ENCODE measurements at places on chromosomes 16 and 17.

DNA sequence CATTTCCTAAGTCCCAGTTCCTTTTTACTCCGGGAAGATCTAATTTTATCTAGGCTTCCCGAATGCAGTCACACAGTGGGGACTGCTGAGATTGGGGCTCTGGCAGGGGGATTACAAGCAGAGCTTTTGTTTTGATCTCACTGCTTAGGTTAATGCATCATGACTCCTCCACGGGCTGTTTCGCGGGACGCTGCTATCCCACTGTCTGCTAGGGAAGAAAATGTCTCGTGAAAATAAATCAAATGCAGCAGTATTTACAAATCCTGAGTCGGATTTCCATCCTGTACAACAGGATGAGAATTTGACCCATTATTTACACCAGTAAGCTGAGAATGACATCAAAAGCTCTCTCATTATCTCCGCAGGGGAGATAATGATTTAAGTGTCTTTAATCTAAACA lies 83.8 kb downstream of the CDH11 start:
- DNase-seq, result no peak

DNA sequence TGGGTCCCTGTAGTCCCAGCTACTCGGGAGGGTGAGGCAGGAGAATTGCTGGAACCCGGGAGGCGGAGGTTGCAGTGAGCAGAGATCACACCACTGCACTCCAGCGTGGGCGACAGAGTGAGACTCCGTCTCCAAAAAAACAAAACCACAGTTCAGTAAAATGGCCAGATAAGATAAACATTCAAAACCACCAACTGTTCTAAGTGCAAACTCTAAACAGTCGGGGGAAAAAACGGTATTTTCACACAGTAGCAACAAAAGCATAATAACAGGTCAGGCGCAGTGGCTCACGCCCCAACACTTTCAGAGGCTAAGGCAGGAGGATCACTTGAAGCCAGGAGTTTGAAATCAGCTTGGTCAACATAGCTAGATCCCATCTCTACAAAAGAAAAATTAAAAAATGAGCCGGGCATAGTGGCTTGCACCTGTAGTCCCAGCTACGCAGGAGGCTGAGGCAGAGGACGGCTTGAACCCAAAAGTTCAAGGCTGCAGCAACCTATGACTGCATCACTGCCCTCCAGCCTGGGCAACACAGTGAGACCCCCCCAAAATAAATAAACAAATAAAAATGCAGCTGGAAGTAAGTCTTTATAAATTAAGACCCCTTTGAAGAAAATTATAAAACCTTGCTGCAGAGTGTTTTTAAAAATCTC lies 10.8 kb upstream of the HASPIN start:
- no peak for DNase-seq

DNA sequence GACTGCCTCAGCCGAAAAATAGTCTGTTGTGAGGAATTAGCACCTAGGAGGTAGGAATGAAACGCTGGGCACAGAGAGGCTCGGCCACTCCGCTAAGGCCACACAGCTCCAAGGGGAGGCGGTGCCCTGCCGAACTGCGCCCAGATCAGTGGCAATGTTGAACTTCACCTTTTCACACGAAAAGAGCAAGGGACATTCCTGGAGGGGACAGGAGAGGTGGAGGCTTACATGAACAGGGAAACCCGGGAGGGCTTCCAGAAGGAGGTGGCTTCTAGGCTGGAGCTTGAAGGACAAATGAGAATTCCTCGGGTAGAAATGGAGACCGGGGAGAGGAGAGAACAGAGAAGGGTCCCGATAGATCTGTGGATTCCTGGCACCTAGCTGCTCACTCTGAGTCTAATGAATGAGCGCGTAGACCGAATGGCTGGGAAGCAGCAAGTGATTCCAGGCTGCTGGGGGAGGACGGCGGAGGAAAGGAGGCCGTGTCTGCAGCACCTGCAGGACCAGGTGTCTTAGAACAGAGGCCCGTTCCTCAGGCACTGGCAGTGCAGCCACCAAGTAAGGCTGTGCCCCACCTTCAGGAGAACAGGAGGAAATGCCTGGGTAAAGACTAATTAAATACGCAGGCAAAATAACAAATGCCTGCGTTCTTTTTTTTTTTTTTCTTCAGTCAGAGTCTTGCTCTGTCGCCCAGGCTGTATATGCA lies 722 bp upstream of the SLC38A10 start:
- peak; percentile 46 for DNase-seq

DNA sequence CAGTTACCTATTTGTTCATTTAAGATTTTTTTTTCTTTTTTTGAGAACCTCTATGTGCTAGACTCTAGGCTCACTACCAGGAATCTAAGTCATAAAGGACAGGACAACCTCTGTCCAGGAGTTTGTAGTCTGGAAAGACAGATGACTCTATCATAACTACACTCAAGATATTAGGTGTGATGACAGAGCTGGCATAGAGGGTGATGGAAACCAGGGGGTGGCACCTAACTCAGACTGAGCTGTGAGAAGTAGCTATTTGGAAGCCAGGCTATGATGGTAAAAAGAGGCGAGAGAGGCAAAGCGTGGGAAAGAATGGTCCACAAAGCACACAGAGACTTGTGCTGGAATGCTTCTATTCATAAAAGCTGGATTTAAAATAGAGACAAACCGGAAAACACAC lies 372.3 kb downstream of the SEC14L1 start:
- no peak for DNase-seq

DNA sequence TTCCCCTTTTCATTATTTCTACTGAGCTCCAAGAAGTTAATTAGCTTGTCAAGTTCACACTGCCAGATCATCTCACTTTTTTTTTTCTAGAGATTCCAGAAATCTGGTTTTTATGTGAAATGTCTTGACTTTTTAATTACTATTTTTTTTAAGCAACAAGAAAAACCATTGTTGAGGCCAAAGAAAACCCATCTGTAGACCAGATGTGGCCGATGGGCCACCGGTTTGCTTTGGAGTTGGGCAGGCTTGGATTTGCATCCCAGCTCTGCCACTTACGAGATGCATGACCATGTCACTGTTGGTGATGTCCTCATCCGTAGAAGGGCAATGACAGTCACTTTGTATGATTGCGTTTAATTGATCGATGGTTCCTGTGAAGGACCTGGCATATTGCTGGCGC lies 34.2 kb upstream of the MRTFB start:
- DNase-seq, result no peak

DNA sequence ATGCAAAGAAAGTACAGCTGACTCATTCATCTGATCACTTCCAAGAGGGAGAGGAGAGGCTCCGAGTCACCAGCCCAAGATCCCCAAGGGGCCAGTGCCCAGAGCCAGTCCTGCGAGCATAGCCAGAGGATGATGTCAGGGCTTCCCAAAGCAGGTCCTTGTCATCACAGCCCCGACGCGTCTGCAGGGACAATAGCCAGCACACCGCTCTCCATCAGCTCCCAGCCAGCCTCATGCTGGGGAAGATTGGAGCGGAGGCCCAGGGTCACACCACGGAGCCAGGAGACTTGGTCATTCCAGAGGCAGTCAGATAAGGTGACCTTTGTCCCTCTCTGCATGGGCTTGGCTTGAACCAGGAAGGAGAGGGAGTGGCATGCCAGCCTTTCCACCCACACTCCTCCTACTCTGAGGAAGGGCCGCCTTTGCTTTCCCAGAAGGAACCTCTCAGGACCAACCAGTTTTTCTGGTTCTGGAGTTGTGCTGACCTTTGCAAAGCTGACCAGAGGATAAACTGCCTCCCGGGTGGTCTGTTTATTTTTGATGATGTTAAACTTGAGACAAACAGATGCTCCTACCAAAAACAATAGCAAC lies 58.3 kb upstream of the ARHGAP44 start:
- no peak for DNase-seq

GRCh38 chr16:81181013-81181720 lies 57.3 kb upstream of the BCO1 start:
- DNase-seq, result no peak

DNA sequence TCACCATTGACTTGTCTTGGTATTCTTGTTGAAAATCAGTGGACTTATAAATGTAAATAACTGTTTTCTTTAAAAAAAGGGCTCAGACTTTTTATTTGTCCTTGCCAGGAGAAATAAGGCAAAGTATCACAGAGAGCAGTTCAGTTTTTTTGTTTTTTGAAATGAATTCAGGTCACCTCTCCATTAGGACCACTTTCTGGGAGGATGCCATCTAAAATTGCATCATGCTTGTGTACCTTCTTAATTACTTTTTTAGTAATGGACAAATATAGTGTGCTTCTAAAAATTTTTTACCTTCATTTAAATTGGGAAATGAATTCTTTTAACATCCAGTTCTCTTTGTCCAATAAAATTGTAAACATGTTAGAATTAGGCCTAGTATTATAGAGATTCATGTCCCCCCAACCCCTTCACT lies 210.0 kb downstream of the BCAS3 start:
- DNase-seq, result no peak

DNA sequence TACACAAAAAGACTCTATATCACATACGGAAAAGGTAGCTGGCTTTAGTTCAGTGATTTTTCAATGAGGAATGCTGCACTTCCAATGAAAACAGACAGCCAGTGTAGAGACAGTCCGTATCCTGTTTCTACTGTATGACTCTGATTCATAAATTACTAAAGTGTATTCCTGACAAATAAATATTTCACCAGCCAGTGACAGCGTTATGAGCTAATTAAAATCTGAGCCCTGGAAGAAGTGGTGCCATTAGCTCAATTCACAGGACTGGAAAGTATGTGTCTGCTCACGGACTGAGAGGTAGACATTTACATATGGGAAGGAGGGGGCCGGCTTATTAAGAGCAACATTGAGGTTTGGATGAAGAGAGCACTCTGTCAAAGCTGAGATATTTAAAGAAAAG lies 207.9 kb upstream of the RBFOX1 start:
- DNase-seq, result no peak

DNA sequence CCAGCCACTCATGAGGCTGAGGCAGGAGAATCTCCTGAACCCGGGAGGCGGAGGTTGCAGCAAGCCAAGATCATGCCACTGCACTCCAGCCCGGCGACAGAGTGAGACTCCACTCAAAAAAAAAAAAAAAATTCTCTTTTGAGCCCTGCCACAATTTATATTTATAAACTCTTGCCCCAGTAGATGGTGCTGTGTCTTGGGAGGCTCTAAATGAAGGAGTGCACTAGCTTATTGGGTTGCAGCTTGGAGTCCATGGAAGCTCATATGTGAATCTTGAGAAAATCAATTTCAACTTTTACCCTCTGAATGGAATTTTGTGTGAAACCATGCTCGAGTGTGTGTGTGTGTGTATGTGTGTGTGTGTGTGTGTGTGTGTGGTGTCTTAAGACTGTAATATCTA lies 420.1 kb downstream of the HS3ST4 start:
- DNase-seq, result no peak

- DNase-seq, result no peak
Observed at GRCh38 chr17:43986225-43986981, 18.0 kb upstream of the NAGS start.

DNA sequence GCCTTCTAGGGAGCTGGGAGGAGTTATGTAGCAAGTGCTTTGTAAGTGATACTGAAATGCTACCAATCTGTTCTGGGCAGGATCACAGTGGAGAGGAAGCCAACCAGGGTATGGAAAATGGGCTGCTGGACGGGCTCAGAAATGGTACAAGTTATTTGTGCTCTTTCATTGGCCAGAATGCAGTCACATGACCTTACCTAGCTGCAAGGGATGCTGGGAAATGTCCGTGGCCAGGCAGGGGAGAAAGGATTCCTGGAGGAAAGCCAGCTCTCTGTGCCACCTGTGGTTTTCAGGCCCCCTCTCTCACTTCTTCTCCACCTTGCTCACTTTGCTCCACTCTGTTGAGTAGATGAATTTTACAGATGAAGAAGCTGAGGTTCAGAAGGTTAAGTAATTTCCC lies 4.8 kb downstream of the EEF2K start:
- DNase-seq, result no peak

GRCh38 chr16:11530171-11530940 lies 56.4 kb downstream of the LITAF start:
- no peak for DNase-seq

GRCh38 chr17:10633738-10634379 lies 23.2 kb downstream of the MYH3 start:
- DNase-seq, result no peak

- no peak for DNase-seq
Observed at GRCh38 chr16:75104836-75105235, 11.7 kb downstream of the LDHD start.

DNA sequence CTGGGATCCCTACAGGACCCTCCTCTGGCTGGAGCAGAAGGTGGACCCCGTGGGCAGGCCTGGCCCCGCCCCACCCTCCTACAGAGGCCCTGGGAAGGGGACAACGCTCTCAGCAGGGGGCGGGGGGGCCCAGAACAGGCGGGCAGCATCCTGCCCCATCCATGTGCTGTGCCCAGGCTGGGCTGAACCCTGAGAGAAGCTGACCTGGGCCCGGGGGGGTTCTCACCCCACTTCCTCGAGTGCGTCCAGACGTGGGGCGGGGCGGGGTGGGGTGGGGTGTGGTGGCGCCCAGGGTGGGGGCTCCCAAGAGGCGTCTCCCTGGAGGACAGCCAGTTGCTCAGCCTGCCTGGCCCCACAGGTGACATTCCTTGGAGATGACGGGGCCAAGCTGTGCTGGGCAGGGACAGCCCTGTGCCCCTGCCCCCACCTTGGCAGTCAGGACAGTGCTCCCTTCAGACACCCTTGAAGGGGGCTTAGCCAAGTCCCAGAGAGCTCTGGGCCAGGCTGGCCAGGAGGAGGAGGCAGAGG lies 390 bp upstream of the UNC13D start:
- DNase-seq, result no peak

- no peak for DNase-seq
Observed at GRCh38 chr17:17691468-17692263, 10.4 kb downstream of the RAI1 start.

GRCh38 chr17:28364665-28365363 lies at the start of gene SEBOX:
Gene SEBOX, minus strand, starts transcription at chr17:28365199. Its CDS starts 48 bp downstream, at chr17:28365151.
- no peak for DNase-seq

DNA sequence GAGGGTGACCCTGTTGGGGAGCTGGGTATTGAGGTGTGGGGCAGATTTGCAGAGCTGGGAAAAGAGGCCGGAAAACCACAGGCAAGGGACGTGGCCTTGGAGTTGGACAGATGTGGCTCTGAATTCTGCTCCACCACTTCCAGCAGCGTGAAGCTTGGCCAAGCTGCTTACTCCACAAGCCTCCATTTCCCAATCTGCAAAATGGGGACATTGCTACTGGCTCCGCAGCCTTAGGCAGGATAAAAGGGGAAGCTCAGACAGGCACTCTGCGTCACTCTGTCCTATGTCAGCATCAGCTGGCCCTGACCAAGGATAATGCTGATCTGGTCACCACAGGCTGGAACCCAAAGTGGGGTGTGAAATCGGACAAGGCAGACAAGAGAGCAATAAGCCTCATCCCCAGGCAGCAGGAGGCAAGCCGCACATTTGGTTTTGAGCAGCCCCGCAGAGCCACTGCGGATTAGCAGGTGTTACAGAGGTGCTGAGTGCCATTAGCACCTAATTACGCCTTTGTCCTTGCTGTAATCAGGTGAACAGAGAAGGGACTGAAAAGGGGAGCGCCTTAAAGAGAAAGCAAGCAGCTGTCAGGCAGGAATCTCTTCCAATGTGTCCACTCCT lies 54.8 kb downstream of the SDK2 start:
- DNase-seq, result no peak

GRCh38 chr16:78796221-78796866 lies 696.9 kb downstream of the WWOX start:
- no peak for DNase-seq

Measured in T-helper 22 cell (primary cell).